ENCODE measurements at places on chromosomes 5 and 9.

- H3K27me3 ChIP-seq: no peaks in the 10 kb centered on the region
- peaks cover 1% of the 10 kb centered on the region for H3K36me3 ChIP-seq
- DNase-seq: no peak
- H3K27ac ChIP-seq: no peak overlapping the region
- no peak overlapping the region for H3K4me3 ChIP-seq
Observed at GRCh38 chr5:139635191-139635590, 13.0 kb upstream of the CXXC5 start.

GRCh38 chr5:68344447-68345111 is 129.0 kb downstream of the PIK3R1 start:
- H3K4me3 ChIP-seq: no peak overlapping the region
- H3K27me3 ChIP-seq: no peaks in the 10 kb centered on the region
- no peak for DNase-seq
- H3K27ac ChIP-seq: no peak overlapping the region
- H3K36me3 ChIP-seq: peaks cover 2% of the 10 kb centered on the region

DNA sequence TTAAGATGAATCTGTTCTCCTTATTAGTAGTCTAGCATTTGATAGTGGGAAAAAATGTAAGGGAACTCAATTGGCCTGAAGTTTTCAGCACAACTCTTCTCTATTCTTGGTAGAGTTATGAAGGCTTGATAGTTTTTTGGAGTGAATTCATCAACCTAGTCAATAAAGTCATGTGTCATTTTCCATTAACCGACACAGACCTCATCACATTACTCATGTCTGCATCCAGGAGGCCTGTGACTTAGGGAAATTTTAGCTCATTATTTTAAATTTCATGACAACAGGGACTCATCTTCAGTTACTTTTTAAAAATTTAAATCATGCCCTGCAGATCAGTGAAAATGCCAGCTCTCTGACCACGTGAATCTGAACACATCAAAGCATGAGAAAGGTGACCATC is 63.3 kb downstream of the ADAMTS16 start:
- DNase-seq: no peak
- peaks cover 30% of the 10 kb centered on the region for H3K36me3 ChIP-seq
- H3K4me3 ChIP-seq: no peak overlapping the region
- no peaks in the 10 kb centered on the region for H3K27me3 ChIP-seq
- H3K4me1 ChIP-seq: peaks cover 6% of the 10 kb centered on the region

GRCh38 chr5:113166852-113167366 is 190.3 kb downstream of the DCP2 start:
- no peak overlapping the region for H3K4me3 ChIP-seq
- no peaks in the 10 kb centered on the region for H3K36me3 ChIP-seq
- H3K27me3 ChIP-seq: no peaks in the 10 kb centered on the region

GRCh38 chr5:142749321-142749720 is 20.9 kb upstream of the ARHGAP26 start:
- no peak overlapping the region for H3K4me3 ChIP-seq
- no peaks in the 10 kb centered on the region for H3K36me3 ChIP-seq
- no peak overlapping the region for H3K27ac ChIP-seq
- H3K27me3 ChIP-seq: no peaks in the 10 kb centered on the region
- peaks cover 8% of the 10 kb centered on the region for H3K4me1 ChIP-seq

- H3K27me3 ChIP-seq: peaks cover 2% of the 10 kb centered on the region
- no peak overlapping the region for H3K27ac ChIP-seq
- peaks cover 15% of the 10 kb centered on the region for H3K4me1 ChIP-seq
- H3K4me3 ChIP-seq: no peak overlapping the region
- no peaks in the 10 kb centered on the region for H3K36me3 ChIP-seq
Observed at GRCh38 chr9:75914002-75914401, 23.5 kb downstream of the PCSK5 start.

- no peak for DNase-seq
- H3K4me3 ChIP-seq: no peak overlapping the region
- no peaks in the 10 kb centered on the region for H3K27me3 ChIP-seq
Observed at GRCh38 chr9:111945216-111945615, 48.6 kb downstream of the UGCG start.

DNA sequence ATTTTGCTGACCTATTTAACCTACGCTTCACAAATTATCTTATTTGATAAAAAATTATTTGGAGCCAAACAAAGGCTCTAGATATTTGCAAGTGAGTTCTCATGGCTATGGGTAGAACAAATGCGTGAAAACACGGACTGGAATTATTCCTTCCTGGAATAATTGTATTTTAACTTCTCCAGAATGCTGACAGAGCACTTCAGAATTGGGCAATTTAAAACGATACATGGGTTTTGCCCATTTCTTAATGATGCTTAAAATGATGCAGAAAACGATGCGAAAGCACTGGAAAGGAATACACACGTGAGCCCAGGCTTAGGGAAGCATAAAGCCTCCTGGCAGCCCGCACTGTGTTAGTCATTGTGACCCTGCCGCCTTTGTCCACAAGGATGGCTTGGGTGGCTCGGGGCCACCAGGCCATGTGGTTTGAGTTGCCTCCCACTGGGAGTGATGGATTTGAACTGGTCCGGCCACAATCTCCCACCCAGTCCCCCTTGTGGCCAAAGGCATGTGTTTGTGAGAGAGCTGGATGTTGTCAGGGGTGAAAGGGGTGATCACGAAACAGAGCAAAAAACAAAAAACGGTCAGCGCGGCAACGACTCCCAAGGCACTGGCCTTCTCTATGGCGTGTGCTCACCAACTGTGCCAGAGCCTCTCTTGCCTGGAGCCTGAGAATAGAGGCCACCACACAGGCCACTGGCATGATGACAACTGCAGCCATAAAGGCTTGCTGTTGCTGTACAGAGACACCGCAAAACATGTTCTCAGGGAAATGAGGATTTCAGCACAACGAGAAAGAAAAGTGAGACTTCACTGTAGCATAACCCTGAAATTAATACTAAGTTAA is 234.2 kb upstream of the ADAMTS16 start:
- peaks cover 20% of the 10 kb centered on the region for H3K4me1 ChIP-seq
- H3K27me3 ChIP-seq: peaks cover 57% of the 10 kb centered on the region
- DNase-seq: no peak

DNA sequence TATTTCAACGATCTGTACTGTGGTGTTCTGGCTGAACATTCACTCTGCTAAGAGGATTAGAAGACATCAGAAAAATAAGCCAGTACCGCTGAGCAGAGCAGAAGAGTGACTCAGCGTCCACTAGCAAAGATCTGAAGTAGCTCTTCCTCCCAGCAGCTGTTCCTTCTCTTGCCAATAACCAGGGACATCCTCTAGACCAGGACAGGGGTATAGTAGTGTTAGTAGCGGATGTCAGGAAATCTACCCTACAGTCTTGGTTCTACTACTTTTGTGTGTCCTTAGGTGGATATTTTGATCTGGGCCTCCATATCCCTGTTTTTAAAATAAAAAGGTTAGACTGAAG is 103.6 kb downstream of the TSSK1B start:
- no peak for DNase-seq
- no peak overlapping the region for H3K4me3 ChIP-seq
- peaks cover 10% of the 10 kb centered on the region for H3K4me1 ChIP-seq
- no peak overlapping the region for H3K27ac ChIP-seq
- no peaks in the 10 kb centered on the region for H3K27me3 ChIP-seq
- no peaks in the 10 kb centered on the region for H3K36me3 ChIP-seq

All from mesothelial cell of epicardium (in vitro differentiated cells).